Spleen (tissue), 13 donors: ENCODE measurements at places on chromosomes 2 and 18. TPM values are rescaled to one million over a fixed set of nuclear protein-coding genes. Genes with fewer than 3 reads are reported as not detected.

GRCh38 chr2:11562476-11562875, 28.6 kb downstream of the GREB1 start:
- peak; percentile 56 for DNase-seq

DNA sequence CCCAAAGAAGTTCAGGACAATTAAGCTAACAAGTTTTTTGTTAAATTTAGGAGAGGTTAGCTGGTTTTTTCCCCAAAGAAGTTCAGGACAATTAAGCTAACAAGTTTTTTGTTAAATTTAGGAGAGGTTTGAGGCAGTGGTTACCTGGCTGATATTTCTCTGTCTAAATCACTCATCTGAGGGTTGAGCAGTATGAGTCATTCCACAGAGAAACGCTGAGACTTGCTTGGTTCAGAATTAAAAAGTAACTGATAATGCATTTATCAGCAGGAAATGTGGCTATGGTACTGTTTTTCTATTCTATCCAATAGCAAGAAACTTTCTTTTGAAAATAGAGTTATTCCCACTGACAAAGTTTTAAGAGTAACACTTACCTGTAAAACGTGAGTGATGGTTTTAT, 22.8 kb upstream of the KIDINS220 start:
- no peak for DNase-seq

DNA sequence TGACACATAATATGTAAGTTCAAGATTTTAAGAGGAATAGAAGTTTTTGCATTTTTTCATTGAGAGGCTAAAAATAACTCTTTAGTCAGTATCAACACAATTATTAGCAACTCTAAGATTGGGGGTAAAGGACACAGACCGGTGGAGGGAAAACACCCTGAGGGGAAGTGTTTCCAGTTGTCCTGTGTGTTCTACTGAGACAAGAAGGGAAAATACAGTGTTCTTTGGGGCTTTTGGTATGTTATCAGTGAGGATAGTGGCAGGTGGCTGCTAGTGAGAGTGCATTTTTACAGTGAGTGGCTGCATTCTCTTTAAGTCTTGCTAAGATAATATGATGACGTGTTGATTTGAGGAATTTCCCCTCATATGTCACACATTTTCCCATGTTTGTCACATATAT, 507.5 kb downstream of the PARD3B start:
- DNase-seq, result no peak

DNA sequence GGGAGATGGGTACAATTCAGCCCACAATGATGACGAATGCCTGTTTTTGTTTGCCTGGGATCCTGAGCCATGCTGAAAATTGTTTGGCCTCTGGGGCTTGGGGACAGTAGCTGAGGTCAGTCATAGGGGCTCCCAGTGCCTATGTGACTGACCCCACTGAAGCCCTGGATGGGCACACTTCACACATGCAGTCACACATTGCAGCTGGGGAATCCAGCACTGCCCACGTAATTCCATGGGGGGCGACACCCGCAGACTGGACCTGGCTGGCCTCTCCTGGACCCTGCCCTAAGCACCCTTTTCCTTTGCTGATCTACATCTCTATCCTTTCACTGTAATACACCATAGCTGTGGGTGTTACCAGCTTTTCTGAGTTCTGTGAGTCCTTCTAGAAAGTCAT, 295.2 kb upstream of the HS6ST1 start:
- DNase-seq, result peak; percentile 58

- DNase-seq, result peak; percentile 64
These were observed 8.0 kb downstream of the SIX3 start for GRCh38 chr2:44949329-44950151.

DNA sequence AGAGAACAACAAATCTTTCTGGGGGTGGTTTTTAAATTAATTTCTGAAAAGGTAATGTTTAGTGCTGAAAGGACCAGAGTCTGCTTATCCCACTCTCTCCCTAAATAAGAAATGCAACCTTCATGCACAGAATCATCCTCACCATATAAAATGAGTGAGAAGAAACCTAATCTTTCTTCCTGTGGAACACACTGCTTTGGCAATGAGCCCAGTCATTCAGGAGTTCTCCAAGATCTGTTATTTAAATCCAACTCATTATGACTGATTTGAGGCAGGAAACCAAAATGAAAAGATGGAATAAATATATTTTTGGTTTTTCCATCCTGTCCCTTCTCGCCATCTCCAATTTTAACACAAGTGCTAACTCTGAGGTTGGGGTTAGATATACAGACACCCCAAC, 228.3 kb downstream of the SRBD1 start:
- DNase-seq, result no peak

DNA sequence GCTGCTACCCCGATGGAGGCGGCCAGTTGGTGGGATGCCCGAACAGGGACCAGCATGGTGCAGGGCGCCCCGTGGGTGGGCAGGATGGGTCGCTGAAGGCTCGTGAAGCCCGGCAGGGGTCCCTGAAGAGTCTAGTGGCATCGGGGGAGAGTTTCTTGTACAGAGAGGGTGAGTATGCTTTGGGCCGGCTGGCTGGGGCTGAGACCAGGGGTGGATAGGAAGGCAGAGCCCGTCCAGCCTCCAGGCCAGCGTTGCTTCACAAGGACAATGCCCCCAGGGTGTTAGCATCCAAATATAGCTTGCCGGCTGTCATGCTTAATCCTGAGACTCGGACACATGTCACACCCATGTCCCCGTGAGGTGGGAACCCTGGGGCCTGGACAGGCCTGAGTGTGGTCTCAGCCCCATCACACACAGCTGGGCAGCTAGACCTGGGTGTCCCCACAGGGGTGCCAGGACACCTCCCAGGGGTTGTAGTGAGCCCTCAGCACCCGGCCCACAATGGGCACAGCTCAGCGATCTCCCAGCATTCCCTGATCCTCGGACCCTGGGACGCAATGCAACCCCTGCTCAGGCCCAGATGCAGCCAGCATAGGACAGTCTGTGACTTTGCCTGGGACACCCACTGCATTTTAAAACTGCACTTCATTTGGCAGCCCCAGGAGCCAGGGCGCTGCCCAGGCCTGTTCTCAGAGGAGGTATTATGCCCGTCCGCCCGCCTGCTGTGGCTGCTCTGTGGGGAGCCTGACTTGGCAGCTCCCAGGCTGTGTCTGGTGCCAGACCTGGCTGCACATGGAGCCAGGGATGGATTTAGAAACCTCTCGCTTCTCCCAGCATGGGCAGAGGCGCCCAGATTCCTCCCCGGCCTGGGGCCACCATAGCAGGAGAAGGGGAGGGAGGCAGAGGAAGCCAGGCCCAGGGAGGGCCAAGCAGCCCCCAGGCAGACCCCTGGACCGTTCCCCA, 36.4 kb downstream of the RAMP1 start:
- peak; percentile 65 for DNase-seq

DNA sequence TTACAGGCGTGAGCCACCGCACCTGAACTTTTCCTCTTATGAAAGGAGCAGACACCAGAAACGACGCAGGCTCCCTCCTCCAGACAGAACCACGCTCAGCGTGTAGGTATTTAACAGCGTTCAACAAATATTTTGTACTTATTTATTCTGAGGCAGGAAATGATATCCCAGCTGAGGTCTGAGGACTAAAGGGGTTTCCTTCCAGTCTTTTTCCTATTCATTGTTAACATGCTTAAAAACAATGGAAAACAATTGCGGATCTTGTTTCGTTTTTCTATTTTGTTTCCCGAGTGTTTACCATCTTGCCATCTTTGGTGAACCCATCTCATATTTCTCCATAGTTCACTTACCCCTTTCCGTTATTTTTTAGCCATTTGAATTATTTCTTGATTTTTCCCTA, 43.7 kb upstream of the FOSL2 start:
- peak; percentile 16 for DNase-seq

DNA sequence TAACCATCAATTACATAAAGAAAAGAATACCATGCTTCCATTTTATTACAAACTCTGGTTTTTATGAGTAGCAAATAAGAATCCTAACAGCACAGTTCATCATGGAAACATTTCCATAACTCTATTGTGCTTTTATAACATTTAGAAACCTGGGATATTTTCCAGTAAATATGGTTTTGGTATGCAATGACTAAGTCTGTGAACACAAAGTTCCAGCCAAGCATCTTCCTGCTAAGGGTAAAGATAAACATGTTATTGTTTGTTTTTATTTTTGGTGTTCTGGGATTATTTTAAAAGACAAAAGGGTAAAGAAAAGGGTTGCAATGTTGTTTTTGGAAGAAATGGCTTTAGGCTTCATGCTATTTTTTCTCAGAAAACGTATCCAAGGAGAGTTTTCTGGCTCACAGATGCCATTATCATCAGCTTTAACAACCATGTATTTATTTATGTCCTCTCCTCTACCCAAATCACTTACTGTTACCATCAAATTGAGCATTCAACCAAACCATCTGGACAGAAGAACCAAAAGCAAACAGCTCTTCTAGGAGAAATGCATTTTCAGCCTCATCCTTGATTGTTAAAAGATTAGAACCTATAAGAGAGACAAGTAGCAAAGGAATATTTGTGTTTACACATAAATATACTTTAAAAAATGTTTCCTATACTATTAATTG, 116.0 kb downstream of the PLA2R1 start:
- no peak for DNase-seq

GRCh38 chr2:68466361-68466777, 725 bp downstream of the FBXO48 start:
- DNase-seq, result no peak

DNA sequence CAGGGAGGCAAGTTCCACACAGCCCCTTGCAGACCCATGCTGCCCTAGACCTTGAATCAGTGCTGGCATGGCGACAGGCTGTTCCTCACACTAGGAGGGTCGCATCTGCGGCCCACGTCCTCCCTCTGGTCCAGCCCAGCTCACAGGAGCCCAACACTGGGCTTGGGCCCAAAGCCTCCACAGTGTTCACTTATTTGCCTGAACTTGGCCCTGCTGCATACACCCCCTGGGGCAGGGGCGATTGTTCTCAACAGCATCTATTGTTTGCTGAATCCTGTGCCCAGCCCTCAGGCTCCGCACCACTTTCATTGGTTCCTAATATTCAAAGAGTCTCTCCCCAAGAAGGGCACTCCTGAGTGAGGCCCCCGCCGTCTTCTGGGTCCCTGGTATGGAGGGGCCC, 90.7 kb downstream of the ZBTB7C start:
- DNase-seq, result peak; percentile 41

DNA sequence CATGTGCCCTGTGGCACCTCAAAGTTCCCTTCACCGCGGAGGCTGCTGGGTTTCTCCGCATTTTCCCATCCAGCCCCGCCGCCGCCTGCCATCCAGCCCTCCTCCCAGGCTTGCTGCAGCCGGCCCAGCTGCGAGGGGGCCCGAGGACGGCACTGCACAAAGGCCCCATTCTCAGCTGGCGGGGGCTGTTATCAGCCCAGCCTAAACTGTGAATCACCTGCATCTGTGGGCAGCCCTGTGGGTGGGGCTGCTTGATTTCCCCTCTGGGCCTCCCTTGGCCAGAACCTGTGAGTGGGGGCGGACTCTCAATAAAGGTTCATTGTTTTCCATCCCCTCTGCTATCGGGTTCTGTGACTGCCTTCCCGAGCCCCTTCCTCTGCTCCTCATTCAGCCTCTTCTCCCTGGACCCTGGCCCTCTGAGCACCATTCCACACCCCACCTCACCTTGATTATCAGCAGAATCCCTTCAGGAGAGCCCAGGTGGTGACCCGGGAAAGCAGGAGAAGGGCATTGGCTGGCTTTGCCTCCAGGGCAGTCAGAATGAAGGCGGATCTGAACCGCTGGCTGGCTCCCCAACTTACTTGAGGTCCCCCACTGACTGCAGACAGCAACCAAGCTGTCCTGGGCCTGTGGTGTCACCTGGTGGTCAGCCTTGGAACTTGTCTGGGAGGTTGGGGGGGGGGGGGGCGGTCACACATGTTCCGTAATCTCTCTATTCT, 204.5 kb downstream of the ZFP36L2 start:
- DNase-seq, result peak; percentile 56

GRCh38 chr2:177281400-177282180, 17.1 kb upstream of the NFE2L2 start:
- DNase-seq, result no peak

GRCh38 chr2:27152102-27152795, 3.4 kb downstream of the TCF23 start:
- peak; percentile 57 for DNase-seq

GRCh38 chr18:56835331-56835730, 184.2 kb downstream of the WDR7 start:
- no peak for DNase-seq

- no peak for DNase-seq
These were observed 178.0 kb downstream of the MCFD2 start for GRCh38 chr2:46737577-46737976.

DNA sequence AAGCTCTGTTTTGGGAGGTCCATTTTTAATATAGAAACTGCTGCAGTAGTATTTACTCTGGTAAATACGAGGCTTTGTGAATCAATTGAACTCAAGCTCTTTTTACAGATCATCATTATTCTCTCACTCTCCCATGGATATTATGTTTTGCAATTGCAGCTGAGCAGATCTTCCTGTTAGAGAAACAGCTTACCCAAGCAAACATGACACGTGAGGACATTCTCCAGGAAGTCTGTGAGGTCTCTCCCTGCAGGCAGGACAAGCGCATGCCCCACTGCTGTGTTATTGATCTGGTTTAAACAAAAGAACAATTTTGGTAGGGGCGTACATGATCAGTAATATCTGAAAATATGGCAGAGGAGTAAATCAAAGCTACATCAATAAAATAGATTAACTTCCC, 72.1 kb downstream of the COL6A3 start:
- no peak for DNase-seq

DNA sequence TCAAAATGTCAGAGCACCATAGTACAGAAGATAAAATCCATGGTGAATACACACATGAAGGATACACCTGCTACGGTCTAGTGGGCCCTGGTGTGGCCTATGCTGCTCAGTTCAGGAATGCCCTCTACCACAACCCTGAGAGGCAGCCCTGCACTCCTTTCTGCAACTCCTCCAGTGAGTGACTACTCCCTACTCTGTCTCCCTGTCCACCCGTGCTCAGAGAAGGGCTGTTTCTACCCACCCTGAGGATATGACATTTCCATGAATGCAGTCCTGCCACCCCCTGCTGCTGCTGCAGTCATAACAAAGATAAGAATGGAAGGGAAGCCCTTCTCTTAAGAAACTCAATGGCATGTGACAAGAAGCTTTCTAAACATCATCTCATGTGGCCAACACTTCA, 137.0 kb downstream of the EN1 start:
- DNase-seq, result no peak

GRCh38 chr18:75658330-75658729, 230.8 kb upstream of the SMIM21 start:
- no peak for DNase-seq

Gene CD302
- 8.6 TPM for polyA plus RNA-seq

Gene CACNB4
- polyA plus RNA-seq, result 0.14 TPM

Gene CKAP2L
- 1.3 TPM for polyA plus RNA-seq

Gene MBP
- polyA plus RNA-seq, result 16.4 TPM

Gene THOC1
- 32.7 TPM for polyA plus RNA-seq

Gene KLHL41
- 0.52 TPM for polyA plus RNA-seq
